Renal pelvis (tissue), 12 donors: ENCODE measurements at places on chromosomes 13 and 19. TPM values are rescaled to one million over a fixed set of nuclear protein-coding genes. Genes with fewer than 3 reads are reported as not detected.
A peak's percentile ranks its signal among the peaks of the same experiment; 100 is the strongest.

Gene RNF225
- not detected for polyA plus RNA-seq

DNA sequence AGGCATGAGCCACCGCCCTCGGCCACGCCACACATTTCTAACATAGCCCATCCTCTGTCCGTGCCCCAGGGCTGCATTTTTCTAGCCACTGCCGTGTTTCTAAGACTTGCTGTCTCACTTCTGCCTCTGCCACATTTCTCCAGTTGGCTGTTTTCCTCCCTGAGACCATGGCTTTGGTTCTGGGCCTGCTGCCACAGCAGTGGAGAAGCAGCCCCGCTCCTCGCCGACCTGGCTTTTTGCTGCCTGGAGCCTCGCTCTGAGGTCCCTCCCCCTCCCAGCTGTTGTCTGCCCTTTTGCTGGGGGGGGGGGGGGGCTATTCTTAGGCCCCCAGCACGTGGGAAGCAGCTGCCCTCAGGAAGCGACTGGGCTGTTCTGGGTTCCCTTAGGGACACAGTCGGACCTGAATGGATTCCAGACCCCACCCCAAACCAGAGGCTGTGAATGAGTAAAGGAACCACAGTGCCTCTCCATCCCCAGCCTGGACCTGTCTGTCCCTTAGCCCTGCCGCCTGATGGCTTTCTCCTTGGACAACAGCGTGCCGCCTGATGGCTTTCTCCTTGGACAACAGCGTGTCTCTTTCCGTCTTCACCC lies 3.3 kb downstream of the GYS1 start:
- DNase-seq = no peak

DNA sequence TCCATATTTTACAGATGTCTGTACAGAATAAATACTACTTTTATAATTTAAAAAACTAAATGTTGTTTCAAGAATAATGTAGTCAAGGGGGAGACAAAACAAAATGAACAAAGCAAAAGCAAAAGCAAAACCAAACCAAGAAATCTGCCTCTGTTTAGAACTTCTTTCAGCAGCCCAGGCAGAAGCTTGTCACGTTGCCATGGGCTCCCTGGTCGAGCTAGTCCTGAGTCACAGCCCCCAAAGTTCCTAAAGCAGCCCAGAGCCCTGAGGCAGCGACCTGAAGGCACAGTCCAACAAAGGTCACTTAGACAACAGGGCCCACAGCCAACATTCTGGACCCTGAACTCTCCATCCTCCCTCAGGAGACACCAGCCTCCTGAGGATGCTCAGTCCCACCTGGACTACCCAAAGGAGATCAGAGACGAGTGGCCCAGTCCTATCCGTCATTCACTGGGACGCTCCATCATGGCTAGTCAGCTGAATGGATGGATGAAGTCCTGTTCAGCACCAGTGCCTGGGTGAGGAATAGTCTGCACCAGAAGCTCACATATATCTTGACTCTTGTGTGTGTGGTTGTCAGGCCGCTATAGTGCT lies 41.7 kb downstream of the SIAH3 start:
- no peak for DNase-seq

Gene IGSF23
- polyA plus RNA-seq = 1.3 TPM

Gene ZBTB32
- polyA plus RNA-seq = 0.62 TPM

Gene ZNF835
- polyA plus RNA-seq = 4.3 TPM

DNA sequence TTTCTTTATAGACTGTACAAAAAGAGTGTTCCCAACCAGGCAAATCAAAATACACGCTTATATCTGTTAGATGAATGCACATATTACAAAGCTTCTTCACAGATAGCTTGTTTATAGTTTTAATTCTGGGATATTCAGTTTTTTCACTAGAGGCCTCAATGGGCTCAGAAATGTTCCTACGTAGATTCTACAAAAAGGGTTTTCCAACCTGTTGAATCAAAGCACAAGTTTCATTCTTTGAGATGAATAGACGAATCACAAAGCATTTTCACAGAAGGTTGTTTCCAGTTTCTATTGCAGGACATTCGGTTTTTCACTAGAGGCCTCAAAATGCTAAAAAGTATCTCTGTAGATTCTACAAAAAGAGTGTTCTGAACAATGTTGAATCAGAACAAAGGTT lies 1490.3 kb downstream of the UQCRFS1 start:
- no peak for DNase-seq

GRCh38 chr13:30739761-30740642 lies 4.7 kb downstream of the ALOX5AP start:
- no peak for DNase-seq

- no peak for DNase-seq
These were observed 5.8 kb downstream of the CHST8 start for GRCh38 chr19:33627526-33627925.

Gene ZNF20
- polyA plus RNA-seq = 10.7 TPM

Gene LYL1
- polyA plus RNA-seq = 5.2 TPM

Gene IL11
- polyA plus RNA-seq = 1.5 TPM

Gene ACP7
- polyA plus RNA-seq = 0.75 TPM

DNA sequence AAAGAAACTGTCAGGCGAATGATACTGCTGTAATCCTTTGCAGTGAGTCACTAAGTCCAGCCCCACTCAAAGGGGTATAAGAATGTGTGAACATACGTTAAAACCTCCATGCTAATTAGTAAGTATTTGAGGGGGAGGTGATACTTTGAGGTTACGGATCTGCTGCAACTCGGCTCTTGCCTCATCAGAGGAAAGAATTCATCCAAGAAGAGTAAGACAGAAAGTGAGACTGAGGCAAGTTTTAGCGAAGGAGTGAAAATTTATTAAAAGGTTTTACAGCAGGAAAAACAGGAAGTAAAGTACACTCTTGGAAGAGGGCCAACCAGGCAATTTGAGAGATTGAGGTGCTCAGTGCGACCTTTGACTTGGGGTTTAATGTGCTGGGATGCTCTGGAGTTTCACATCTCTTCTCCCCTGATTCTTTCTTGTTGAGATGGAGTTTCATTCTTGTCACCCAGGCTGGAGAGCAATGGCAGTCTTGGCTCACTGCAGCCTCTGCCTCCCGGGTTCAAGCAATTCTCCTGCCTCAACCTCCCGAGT lies 9.8 kb downstream of the CLEC4M start:
- DNase-seq = no peak

GRCh38 chr19:5170329-5170745 lies 170.3 kb downstream of the PTPRS start:
- DNase-seq = no peak

Gene PEG3
- 74.9 TPM for polyA plus RNA-seq

DNA sequence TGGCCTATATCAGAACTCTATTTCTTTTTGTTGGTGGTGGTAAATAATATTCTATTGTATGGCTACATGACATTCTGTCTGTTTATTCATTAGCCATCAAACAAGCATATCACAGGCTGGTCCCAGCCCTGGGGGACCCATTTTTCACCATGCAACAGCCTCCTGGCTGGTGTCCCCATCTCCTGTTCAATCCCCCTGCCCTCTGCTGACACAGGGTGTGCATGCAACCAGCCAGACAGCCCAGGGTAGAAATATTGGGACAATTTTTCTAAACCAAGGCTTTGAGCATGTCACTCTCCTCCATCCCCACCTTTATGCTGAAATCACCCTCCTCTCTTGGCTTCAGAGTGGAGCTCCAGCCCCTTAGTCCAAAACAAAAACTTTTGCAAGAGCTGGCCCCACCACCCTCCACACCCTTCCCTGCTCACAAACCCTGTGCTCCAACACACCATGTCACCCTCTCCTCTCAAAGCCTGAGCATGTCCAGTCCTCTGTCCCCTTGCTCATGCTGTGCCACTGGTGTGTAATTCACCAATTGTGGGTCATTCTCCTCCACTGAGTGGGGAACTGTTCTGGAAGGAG lies 153.0 kb upstream of the UQCRFS1 start:
- DNase-seq = no peak

- no peak for DNase-seq
These were observed 983.4 kb downstream of the EFNB2 start for GRCh38 chr13:105552078-105552477.

DNA sequence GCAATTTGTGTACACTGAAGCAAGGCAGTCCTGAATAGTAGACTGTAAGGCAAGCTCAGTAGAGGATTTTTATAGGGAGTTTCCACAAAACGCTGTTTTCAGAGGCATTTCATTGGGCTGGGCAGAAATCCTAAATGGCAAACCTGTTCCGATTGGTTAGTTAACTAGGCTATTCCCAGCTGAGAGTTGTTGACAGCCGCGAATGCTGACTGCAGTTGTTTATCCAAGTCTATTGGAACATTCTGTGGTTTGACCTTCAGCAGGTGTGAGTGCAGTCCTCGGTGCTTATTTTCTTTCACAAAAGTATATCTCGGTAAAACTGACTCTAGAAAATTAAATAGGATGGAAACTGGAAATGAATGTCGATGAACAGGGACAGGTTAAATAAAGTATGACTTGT lies 45.4 kb downstream of the TPT1 start:
- DNase-seq = no peak

Gene ERICH4
- 7.5 TPM for polyA plus RNA-seq

Gene MYPOP
- polyA plus RNA-seq = 4.9 TPM

- DNase-seq = peak; percentile 79
These were observed 2.7 kb downstream of the VSTM2B start for GRCh38 chr19:29528350-29528945.

Gene PLK5
- 0.46 TPM for polyA plus RNA-seq

DNA sequence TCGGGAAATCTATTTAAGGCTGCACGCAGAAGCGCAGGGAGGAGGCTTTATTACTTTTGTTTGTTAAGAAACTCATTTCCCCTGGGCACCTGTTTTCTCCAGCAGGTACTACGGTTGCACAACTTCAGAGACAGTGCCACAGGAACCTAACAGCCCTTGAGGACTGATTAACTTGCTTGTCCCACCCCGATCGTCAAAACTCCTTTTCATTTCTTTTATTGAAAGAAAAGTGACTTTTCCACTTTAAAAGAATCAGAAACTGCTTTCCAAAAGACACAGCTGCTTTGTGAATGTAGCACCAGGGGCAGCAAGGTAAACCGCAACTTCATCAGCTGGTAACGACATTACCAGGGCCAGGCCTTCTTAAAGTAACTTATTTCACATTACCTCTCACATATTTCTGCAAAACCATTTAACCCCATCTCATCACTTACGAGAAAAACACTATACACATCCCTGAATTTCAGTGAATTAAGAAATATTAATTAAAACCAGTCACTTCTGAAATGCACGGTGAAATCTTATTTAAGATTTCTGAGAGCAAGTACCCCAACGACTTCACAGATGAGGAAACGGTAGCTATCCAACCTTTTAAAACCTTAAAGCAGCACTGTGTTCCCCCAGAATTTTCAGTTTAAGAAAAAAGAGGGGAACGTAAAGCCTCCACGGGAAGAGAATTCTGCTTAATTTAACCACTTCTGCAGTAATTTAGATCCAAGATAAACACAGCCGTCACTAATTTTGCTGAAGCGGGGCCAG lies 1.4 kb downstream of the ANKRD10 start:
- DNase-seq = no peak

GRCh38 chr13:45718063-45718462 lies 15.9 kb downstream of the CBY2 start:
- no peak for DNase-seq

Gene PINLYP
- polyA plus RNA-seq = 16.1 TPM

GRCh38 chr19:51698296-51698695 lies 5.2 kb downstream of the SPACA6 start:
- DNase-seq = no peak

Gene ZNF154
- 37.7 TPM for polyA plus RNA-seq

- DNase-seq = no peak
These were observed 317.8 kb downstream of the ATP8A2 start for GRCh38 chr13:25689539-25689938.

Gene HSPH1
- 105 TPM for polyA plus RNA-seq

- DNase-seq = peak; percentile 83
These were observed at the start of gene TUBGCP3 for GRCh38 chr13:112587764-112588489. Gene TUBGCP3 (minus strand): TSS chr13:112588153. CDS start chr13:112587980, 173 bp downstream.

Gene FCHO1
- polyA plus RNA-seq = 2.5 TPM

DNA sequence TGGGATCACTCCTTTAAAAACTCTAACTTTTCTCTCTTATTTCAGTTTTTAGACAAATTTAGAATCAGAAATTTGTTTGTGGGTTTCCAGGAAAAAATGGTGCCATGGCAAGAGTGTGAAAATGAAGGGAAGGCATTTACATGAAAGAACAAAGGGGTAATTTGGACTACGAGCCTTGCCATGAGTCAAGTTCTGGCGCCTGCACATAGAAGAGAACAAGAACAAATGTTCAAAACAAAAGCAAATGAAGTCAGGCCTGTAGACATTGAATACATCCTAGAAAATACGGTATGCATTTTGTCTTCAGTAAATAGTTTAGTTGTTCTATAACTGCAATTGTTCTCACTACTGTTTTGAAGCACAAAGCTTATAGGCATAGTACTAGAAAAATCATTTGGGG lies 1390.5 kb downstream of the EFNB2 start:
- no peak for DNase-seq

DNA sequence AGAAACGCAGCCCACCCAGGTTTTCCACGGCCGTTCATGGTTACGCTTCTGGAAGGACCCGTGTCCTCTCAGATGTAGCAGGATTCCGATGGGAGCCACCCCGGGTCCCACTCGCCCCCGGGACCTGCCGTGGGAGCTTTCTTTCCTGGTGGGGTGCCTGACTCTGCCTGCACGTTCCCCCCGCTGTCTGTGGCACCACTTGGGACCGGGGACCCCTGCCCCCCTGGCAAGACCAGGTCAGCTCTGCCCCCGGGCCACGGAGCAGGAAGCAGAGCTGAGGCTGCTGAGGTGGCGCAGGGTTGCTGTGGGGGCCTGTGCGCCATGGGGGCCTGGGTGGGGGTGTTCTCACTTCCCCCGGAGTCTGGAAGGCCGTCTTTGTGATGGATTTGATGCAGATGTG lies 12.1 kb downstream of the CSNK1G2 start:
- no peak for DNase-seq

GRCh38 chr13:102657630-102658029 lies 37.2 kb downstream of the METTL21C start:
- no peak for DNase-seq
